ENCODE measurements at places on chromosomes 4 and X.
A peak's percentile ranks its signal among the peaks of the same experiment; 100 is the strongest.

- DNase-seq: no peak
These were observed 137.3 kb downstream of the MGST2 start for GRCh38 chr4:139802931-139803330.

GRCh38 chr4:185576314-185576961, 41.1 kb upstream of the PDLIM3 start:
- no peak for DNase-seq

GRCh38 chr4:63607169-63607872, 801.9 kb downstream of the TECRL start:
- no peak for DNase-seq

- no peak for DNase-seq
These were observed 32.3 kb downstream of the CYBB start for GRCh38 chrX:37812110-37812509.

- DNase-seq: no peak
These were observed 69.4 kb downstream of the DCTD start for GRCh38 chr4:182847576-182848450.

GRCh38 chr4:113760094-113760794, 1.3 kb downstream of the CAMK2D start:
- peak; percentile 7 for DNase-seq

DNA sequence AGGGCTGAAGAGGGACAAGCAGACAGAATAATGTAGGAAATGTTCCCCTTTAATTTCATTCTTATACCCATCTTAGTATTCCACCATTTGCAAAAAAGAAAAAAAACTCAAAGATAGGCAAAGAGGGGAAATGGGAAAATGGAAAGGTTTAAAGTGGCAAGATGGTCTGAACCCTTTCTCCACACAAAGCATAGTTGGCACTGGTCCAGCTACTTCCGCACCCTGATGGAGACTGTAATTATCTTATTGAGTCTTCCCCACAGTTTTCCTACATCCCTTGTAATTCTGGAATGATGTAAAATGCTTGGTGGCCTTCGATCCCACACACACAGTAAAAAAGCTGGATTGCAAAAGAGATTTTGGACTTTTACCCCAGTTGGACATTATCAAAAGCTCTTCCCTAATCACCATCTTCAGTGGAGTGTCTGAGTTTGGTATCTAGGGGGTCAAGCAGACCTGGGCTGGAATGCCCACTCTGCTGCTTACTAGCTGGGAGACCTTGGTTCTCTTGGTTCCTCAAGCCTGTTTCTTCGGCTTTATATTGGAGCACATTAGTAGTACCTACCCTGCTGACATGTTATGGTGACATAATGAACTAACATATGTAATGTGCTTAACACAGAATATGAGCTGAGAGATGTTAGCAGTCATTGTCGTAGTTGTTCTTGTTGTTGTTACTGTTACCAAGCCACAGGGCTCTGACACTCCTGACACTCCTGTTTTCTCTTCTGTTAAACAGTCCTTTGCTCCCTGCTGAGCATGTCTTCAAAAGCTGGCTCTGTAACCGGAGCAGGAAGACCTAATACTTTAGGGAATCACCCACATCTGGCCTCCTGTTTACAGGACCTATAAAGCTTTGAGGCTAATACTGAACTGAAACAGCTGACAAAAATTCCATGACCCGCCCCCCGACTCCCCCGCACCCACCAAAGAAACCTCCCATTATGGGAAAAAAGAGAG, 4.7 kb downstream of the SRPX2 start:
- DNase-seq: no peak

- no peak for DNase-seq
These were observed 40.9 kb downstream of the GPR143 start for GRCh38 chrX:9724711-9725110.

- DNase-seq: no peak
These were observed 34.7 kb downstream of the P2RY8 start for GRCh38 chrX:1502241-1502640.

GRCh38 chr4:5753766-5754528, 42.9 kb downstream of the EVC start:
- DNase-seq: no peak

- DNase-seq: no peak
These were observed 72.5 kb upstream of the TAB3 start for GRCh38 chrX:30961387-30962174.

GRCh38 chr4:140808256-140808655, 52.1 kb upstream of the TBC1D9 start:
- DNase-seq: no peak

DNA sequence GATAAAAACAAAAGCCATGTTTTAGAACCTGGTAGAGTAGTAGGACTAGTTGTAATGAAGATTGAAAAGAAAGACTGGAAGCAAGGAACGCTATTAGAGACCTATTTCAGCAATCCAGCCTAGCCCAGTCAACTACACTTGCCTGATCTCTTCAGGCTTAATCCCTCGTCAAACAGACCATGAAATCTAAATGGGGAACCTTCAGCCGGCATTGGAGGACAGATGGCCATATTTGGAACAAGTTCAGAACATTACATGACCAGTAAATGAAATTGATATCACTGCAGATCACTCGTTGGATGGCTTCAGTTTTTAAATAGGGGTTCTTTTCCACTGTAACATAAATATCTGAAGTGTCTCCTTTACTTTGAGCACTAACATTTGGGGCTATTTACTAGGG, 84.8 kb upstream of the WDR44 start:
- DNase-seq: no peak

GRCh38 chrX:136764206-136764605, 16.5 kb downstream of the ARHGEF6 start:
- DNase-seq: no peak

DNA sequence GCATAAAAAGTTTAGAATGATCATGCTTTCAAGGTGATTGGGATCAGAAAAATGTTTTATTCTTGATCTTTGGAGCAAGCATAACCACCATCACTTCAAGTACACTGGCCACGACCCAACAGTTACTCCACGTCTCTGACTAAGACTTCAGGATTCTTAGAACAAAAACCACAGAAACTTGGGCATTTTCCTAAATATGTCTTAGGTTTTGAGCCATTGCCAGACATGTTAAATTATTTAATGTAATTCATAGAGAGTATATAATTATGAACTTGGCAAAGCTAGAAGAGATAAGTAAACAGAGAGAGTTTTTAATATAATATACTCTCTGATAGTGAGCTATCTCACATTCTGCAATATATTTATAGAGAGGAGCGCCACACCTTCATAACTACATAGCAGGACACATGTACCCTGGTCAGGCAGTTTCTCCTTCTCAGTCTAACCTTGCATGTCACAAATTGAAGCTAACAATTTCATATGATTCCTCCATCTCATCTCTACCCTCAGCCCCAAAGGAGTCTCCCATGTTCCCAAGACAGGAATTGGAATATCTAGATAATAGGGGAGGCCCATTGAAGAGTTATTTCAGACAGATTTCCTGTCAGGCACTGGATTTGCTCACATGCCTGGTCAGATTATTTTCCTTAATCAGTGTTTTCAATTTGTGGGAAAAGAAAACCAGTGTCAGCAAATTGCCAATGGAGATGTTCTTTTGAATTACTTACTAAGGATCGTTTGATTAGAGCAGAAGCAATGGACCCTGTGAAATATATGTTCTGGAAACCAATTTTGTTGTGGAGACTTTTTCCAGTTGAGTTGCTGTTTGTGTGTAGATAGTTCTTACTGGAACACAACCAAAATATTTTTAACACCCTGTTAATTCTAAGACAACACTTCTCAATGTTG, 61.7 kb upstream of the GUCY1A1 start:
- no peak for DNase-seq

DNA sequence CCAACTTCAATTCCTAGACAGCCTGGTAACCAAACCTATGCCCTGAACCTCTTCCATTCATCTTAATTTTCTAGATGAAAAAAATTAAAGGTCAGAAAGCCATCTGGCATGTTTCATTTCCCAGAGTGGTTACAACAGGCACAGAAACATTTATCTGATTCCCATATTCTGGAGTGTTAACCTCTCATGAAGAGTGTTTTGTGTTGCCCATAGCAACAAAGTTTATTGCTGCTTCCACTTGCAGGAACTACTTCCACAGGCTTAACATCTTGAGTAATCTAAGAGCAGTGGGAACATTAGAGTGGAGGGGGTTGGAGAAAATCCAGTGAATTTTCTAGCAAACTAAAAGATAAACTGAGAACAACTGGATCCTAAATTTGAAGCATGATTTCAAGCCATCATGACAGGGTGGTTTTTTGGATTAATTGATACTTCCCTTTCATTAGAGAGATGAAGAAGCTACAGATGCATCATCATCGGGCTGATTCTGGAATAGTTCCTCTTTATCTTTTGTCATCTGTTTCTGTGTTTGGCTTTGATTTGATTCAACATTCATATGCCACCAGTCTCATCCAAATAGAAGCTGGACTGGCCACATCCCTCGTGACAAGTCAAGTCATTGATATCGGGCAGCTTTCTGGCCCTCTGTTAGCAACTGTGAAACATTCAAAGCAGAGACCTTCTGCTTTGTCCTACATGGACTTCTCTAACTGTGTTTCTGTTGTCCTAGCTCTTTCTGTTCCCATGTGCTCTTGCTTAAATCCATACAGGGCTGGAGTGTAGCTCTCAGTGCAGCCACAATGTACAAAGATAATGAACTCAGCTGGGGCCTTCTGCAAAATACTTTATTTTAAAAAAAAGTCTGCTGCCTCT, 167.3 kb downstream of the MID1IP1 start:
- DNase-seq: no peak

DNA sequence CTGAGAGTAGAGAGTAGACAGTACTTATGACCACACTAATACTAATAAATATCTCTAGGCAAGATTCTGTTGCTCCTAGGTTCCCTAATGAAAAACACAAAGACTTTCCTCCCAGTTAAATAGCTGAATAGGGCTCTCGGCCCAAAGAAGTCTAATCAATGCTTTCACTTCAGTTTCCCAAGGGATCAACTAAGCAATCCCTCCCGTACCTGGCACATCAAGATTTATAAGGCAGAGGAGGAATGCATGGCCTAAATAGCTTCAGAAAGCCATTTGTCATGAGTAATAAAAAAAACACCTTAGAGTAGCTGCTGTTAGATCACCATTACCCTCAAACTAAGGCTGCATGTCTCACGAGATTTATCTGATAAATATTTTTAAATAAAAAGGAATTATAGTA, 56.8 kb upstream of the EXOC1L start:
- DNase-seq: no peak

GRCh38 chr4:18022572-18023050, 1.1 kb upstream of the LCORL start:
- DNase-seq: no peak

- DNase-seq: no peak
These were observed 207.9 kb upstream of the FAM241A start for GRCh38 chr4:111937368-111937767.

GRCh38 chrX:47273011-47273730, 40.4 kb downstream of the USP11 start:
- no peak for DNase-seq

GRCh38 chrX:23334521-23334847, 165 bp upstream of the PTCHD1 start:
- no peak for DNase-seq

GRCh38 chr4:26713563-26714151, 129.8 kb downstream of the TBC1D19 start:
- no peak for DNase-seq

GRCh38 chr4:71163317-71163716, 169.9 kb downstream of the DCK start:
- no peak for DNase-seq

GRCh38 chrX:23779025-23779424, 3.9 kb upstream of the SAT1 start:
- no peak for DNase-seq

- DNase-seq: no peak
These were observed 67.4 kb downstream of the APBB2 start for GRCh38 chr4:41146716-41147506.

- no peak for DNase-seq
These were observed 127.3 kb upstream of the WDR1 start for GRCh38 chr4:10243856-10244255.

DNA sequence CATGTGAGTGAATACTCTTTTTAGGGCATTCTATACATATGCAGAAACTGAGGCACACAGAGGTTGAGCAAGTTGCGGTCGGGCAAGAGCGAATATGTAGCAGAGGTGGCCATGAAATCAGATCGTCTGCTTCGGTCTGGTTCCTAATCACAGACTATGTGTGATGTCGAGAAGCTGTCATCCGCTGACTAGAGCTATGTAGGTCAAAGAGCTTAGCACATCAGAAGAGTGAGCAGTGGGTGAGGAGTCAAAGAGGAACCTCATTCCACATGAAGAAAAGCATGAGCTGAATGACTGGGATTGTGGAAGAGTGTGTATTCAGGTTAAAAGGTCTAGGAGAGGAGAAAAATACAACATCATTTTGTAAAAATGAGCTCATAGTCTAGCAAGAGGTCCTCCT, 19.0 kb downstream of the GAB3 start:
- DNase-seq: no peak

- no peak for DNase-seq
These were observed 47.4 kb downstream of the TMPRSS11E start for GRCh38 chr4:68494688-68495087.

- peak; percentile 14 for DNase-seq
These were observed 27.1 kb downstream of the CFAP299 start for GRCh38 chr4:80362578-80363181.

DNA sequence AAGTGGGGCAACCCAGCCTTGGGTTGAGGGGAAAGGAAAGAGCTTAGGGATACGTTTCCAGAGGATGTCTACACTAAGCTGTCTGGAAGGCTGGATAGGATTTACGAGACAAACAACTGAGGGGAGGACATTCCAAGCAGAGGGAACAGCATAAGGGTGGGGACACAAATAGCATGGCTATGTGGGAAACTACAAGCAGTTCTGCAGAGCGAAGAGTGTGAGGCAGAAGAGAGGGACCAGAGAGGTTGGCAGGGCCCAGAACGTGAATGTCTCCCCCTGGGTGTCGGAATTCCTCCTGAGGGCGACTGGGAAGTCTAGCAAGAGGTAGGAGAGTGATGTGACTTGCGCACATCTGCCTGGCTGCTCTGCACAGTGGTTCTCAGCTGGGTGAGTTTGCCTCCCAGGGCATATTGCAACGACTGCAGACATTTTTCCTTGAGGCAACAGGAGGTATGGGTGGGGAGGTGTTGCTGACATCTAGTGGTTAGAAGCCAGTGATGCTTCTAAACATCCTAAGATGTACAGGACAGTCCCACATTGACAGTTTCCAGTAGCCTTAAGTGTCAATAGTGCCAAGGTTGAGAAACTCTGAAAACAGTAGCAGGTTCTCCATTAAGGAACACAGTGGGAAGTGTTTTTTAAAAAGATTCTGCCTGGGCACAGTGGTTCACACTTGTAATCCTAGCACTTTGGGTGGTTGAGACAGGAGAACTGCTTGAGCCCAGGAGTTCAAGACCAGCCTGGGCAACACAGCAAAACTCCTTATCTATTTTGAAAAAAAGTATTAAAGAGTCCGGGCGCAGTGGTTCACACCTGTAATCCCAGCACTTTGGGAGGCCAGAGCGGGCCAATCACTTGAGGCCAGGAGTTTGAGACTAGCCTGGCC, 9.2 kb downstream of the NDUFA1 start:
- no peak for DNase-seq

All from activated T-cell treated with anti-CD3 and anti-CD28 coated beads for 4 hours (primary cell).